ENCODE measurements at places on chromosomes 1 and 21. TPM values are rescaled to one million over a fixed set of nuclear protein-coding genes. Genes with fewer than 3 reads are reported as not detected.

- no peak for DNase-seq
Measured at GRCh38 chr21:38879912-38880576, 74.3 kb downstream of the ETS2 start.

GRCh38 chr1:247332215-247332622, 552 bp upstream of the ZNF496 start:
- no peak for DNase-seq

GRCh38 chr1:84619383-84620102, 45.3 kb upstream of the CTBS start:
- peak; percentile 90 for DNase-seq

DNA sequence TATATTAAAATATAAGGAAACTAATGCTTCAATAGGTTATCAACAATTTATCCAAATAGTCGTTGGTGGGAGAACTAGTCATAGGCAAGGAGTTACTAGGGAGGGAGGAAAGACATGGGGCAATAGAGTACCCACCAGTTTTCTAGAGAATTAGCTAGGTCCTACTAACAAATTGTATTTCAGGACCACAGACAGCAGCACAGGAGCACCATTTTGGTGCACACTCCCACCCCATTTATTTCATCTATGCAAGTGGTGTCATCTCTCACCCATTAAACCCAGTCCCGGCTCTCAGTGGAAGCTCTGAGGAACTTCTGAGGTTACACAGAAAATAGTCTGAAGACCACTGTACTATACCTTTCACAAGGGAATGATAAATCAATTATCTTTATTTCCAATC, 89.0 kb upstream of the BCAR3 start:
- no peak for DNase-seq

DCST1 gene
- 0.17 TPM for total RNA-seq

DNA sequence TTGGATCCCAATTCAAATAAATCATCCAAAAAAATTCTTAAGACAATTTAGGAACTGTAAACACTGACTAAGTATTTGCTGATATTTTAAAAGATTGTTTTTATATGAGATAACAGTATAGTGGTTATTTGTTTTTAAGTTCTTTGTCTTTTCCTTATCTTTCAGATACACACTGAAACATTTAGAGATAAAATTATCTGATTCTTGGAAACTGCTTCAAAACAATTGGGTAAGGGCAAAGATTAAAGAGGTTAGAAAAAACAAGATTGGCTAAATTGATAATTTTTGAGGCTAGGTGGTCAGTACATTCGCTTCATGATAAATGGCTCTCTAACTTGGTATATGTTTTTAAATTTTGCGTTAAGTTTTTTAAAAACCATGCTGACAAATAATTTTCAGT, 117.3 kb downstream of the PSMG1 start:
- no peak for DNase-seq

DNA sequence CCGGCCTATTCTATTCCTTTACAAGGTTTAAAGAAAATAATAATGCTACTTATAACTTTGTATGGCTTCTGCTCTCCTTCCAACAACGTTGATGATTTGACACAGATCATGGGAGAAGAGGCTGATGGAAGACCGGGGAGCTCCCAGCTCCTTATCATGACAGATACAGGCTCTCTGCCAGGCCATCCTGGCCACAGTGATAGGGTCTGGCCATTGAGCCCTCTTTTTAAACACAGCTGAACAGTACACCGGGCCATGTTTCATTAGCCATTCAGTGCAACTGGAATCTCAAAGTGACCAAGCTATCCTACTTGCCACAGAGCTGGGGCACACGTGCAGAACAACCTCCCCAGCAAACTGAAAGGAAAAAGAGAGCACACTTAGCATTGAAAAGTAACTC, 34.9 kb downstream of the DNAJC11 start:
- DNase-seq: no peak

- no peak for DNase-seq
Measured at GRCh38 chr1:30335389-30335996, 387.9 kb downstream of the MATN1 start.

GRCh38 chr1:61741711-61742619, at the start of gene PATJ:
Gene PATJ, plus strand, starts transcription at chr1:61742480. Its CDS starts 20,413 bp downstream, at chr1:61762893.
- DNase-seq: no peak

SCP2 gene
- 59.3 TPM for total RNA-seq

VWA5B1 gene
- not detected for total RNA-seq

OXCT2 gene
- not detected for total RNA-seq

DNA sequence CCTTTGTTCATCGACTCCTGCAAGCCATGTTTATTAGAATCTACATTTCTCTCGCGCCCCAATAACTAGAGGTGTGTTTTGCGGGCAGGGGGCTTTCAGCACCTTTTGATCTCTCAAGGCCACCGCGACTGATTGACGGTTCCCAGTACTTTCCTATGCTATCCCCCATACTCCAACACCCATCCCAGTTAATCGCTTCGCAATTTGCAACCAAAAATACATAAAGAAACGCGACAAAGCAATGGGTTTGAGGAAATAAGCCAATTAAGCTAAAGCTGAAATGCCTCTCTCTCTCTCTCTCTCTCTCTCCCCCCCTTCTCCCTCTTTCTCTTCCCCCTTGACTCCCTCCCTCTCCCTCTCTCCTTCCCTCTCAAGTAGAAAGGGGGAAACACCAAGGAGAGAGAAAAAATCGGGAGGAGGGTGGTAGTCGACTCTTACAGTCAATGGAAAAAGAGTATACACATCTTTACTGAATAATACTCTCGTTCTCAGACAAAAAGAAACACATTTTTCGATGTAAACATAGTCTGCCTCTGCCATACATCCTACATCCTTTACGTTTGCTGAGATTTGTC, 128.0 kb upstream of the DPYD start:
- no peak for DNase-seq

DNA sequence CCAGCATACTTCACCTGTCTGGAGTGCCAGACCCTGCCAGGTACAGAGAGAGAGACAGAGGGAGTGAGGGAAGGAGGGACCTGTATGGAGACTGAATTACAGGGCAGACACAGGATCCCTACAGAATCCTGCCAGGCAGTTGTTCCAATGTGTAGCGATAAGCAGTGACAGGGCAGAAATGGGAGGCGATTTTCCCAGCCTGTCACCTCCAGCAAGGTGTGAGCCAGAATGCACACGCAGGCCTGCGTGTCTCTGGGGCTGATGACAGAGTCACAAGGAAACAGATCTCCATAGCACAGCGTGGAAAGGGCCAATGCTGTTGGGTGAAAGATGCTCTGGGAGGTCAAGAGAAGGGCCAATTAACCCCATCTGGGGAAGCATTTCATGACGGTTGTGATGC, 111.3 kb downstream of the HIVEP3 start:
- DNase-seq: no peak

APCS gene
- total RNA-seq: not detected

CD48 gene
- not detected for total RNA-seq

DNA sequence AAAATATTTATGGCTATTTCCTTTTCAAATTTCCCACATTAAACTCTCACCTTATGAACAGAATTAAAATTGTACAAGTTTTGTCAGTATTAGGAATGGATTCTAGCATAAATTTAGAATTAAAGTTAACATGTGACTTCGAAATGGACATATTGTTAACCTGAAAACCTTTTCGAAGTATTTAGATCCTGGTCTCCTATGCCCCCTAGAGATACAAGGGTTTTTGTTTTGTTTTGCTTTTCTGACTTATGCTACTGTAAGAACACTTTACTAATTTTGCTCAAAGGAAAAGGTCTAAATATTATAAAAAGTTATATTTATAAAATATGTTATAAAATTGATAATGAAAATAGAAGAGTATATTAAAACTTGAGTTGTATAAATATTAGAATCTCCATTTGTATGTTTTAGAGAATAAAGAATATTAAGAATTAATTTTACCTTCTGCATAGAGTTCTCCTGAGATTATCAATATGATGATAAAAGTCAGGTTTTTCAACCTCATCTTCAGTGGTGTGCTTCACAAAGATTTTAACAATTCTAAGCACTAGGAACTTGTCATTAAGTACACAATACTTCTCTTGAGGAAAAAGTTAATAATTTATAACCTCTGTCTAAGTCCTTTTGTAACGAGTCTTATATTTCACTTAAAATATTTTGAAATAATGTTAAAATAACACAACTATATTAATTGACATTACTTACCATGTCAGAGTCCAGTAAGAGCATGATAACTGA, at the start of gene F13B:
TSS of gene F13B (minus strand) at position 542 of the 738 bp plus-strand sequence. CDS start at position 505, 37 bp downstream.
- DNase-seq: peak; percentile 15

PRR9 gene
- total RNA-seq: 2.0 TPM

- DNase-seq: no peak
Measured at GRCh38 chr1:903721-904271, 19.9 kb upstream of the SAMD11 start.

TPTE gene
- 1.7 TPM for total RNA-seq

- no peak for DNase-seq
Measured at GRCh38 chr1:17873007-17873675, 118.0 kb downstream of the ACTL8 start.

IFNLR1 gene
- total RNA-seq: not detected

DNA sequence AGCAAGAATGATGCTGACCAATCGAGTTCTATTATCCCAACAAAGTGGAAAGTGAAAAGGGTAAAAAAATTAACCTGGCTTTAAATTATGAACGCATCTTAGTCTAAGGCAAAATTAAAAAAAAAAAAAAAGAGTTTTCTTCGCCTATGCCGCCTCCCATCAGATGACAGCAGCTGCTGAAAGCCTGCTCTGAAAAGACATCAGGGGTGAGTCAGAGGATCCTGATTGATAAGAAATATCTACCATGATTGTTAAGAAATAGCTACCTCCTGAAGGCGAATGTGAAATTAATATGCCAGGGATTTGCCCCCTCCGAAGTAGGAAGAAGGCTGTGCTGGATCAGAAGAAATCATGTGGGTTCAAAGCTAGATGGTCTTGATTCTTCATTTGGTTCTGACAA, 216.8 kb upstream of the C1orf87 start:
- DNase-seq: no peak

KCNJ9 gene
- not detected for total RNA-seq

DNA sequence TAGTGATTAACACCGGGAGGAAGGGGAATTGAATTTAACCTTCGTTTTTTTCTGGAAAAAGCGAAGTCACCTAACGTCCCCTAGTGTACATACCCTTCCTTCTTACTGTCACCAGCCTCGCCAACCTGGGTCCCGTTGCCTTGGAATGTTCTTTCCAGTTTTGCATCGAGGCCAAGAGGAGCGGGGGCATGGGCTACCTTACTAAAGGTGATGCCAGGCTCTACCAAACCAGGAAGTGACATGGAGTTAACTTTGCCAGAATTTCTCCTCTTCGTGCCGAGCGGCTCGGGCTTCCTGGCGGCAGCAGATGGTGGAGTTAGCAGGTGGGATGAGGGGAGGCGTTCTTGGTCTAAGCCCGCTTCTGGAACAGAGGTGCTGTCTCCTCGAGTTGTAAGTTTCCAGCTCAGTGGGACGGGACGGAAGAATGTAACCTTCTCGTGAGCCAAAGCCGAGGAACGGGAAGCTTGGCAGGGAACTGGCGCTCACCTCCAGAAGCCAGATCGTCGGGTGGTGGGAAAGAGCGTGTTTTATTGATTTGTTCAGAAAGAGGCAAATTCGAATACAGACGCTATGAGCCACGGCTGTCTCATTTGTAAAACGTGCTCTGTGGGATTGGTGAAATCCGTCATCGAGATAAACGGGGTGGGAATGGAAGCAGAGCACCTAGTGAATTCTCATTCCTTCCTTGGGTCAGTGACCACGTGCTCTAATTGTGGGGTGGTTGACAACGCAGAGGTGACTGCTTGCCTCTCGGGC, 486 bp downstream of the NIPAL3 start:
- peak; percentile 17 for DNase-seq

GRCh38 chr1:185998391-185998790, 264.2 kb downstream of the HMCN1 start:
- DNase-seq: no peak

S100A3 gene
- 14.4 TPM for total RNA-seq

ADORA3 gene
- not detected for total RNA-seq

DNA sequence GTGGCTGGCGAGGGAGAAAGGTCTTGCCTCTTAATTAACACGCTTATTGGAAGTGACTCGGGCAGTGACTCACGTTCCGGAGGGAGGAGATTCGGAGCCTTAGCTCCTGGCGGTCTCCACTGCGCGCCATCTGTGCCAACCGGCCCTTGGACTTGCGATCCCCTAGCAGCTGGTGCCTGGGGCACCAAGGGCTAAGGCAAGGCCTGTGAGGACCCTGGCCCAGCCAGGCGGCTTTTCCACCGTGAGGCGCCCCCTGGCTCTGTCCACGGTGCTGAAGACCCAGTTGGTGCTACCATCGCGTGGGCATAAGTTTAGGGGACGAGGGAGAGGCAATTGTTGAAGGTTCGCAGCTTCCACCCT, 1.3 kb upstream of the SYT6 start:
- DNase-seq: peak; percentile 8

DNA sequence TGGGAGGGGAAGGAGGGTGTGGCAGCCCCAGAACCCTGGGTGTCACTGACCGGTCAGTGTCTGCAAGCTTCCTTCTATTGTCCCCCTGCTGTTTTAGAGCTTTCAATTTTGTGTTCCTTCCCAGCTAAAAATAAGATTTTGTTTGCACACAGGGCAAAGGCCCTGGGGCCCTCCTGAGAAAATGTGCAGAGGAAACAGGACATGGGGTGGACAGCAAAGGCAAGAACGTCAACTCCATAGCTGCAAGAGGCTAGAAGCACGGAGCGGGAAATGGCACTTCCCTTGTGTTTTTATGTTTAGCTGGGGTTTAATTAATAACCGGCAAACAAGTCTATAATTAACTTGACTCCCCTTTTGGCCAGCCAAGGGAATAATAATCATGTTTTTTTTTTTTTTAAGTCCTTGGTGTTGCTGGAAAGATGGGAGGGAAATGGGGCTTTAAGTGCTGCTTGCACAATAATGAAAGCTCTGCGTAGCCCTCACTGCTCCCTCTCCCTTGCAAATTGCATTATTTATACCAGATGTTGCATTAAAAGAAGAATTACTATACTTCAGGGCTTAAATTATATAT, 261.4 kb upstream of the USP24 start:
- DNase-seq: no peak

- no peak for DNase-seq
Measured at GRCh38 chr1:247212012-247212411, 40.2 kb upstream of the ZNF124 start.

LCE1E gene
- total RNA-seq: not detected

GRCh38 chr1:55305735-55306134, 90.6 kb upstream of the USP24 start:
- peak; percentile 69 for DNase-seq

DNA sequence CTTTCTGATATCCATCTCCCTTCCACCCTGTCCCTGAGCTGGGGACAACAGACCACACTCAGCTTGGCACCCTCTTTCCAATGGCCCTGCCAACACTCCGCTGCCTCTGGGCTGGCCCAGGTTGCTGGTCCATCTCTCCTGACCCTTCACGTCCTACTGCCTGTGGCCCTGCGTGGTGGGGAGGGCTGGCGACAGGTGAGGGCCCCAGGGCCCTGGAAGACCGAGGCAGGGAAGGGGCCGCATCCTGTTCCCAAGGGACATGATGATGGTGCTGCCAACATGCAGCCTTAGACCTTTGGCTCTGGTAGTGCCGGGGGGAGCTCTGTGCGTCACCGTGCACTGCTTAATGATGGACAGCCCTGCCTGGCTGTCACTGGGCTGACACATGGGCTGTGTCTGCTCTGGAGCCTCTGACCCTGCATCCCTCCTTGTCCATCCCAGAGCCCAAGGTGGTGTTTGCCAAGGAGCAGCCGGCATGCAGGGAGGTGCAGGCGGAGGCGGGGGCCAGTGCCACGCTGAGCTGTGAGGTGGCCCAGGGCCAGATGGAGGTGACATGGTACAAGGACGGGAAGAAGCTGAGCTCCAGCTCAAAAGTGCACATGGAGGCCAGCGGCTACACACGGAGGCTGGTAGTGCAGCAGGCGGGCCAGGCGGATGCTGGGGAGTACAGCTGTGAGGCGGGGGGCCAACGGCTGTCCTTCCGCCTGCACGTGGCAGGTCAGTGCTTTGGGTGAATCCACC, 65.2 kb downstream of the OBSCN start:
- DNase-seq: no peak

TBX19 gene
- not detected for total RNA-seq

- DNase-seq: no peak
Measured at GRCh38 chr1:18481921-18482701, 1.4 kb downstream of the KLHDC7A start.

Data from HT1080 (cell line).